KBM-7 (cell line): ENCODE measurements at places on chromosomes 12 and 14.

DNA sequence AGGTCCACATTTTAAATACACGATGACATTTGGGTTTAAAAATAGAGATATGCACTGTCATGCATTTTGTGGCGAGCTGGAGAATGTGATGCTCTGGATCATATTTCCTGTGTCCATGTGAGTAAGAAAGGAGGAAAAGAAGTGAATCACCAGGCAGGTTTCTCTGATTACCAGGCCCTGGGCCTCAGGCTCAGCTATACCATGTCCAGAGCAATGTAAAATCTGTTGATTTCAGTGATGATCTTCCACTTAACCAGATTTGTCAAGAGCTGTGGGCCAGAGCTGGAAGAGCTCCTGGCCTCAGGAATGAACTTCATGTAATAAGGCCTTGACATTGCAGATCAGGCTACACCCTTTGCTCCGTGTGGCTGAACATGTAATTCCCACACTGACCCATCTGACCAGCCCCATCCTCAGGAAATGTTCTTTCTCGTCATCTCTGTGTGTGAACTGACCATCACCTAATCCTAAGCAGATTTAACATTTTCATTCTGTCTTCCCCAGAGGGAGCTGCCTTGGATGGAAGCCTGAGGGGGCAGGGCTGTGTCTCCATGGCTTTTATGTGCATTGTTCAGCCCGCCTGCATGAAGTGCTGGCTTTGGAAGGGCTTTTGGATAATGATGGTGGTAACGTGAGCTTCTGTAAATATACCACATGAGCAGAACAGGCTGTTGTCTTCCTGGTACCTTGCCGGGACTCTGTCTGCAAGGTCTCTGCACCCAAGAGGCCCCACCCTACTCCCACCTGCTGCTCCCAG, 54.5 kb downstream of the CRACR2A start:
- no peak for DNase-seq

GRCh38 chr14:103343164-103343879, 9.3 kb downstream of the EIF5 start:
- no peak for DNase-seq

DNA sequence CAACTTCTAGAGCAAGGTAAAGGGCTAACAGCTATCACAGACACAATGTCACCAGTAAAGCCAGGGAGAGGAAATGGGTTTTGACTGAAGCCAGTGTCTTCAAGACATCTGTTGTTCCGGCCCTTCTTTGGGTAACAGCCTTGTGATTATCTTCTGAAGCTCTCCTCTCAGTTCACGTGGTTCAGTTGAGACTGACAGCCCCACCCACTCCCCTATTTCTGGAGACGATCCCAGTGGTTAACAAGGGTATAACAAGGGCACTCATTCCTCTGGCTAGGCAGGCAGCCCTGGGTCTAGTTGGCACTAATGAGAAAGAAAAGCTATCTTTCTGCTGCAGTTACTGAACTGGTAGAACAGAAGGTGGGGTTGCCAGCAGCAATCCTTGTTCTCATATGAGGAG, 6.9 kb downstream of the GNPTAB start:
- peak; percentile 90 for DNase-seq

- DNase-seq = no peak
These were observed 1.5 kb downstream of the BCL2L14 start for GRCh38 chr12:12072064-12072760.

DNA sequence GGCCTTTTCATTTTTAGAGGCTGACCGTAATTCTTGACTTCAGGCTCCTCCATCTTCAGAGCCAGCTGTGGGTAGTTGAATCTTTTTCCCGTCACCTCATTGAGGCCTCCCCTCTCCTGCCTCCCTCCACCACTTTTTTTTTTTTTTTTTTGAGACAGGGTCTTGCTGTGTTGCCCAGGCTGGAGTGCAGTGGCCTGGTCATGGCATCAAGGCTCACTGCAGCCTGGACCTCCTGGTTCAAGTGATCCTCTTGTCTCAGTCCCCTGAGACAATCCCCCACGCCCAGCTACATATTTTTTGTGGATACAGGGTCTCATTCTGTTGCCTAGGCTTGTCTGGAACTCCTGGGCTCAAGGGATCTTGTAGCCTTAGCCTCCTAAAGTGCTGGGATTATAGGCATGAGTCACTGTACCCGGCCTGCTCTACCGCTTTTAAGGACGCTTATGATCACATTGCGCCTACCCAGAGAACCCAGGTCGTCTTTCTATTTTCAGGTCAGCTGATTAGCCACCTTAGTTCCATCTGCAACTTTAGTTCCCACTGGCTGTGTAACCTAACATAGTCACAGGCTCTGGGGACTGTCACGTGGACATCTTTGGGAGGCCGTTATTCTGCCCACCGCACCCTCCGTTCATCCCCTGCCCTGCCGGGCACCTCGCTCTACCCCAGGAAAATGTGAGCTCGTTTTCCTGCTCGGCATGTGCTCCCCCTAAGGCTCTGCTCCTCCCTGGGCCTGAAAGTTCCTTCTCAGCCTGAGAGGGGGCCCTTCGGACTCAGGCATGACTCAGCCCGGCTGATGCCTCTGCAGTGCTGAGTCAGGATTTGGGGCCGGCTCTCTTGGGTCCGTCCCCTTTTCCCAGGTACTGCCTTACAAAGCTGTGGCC, 13.4 kb downstream of the TNFAIP2 start:
- DNase-seq = no peak

DNA sequence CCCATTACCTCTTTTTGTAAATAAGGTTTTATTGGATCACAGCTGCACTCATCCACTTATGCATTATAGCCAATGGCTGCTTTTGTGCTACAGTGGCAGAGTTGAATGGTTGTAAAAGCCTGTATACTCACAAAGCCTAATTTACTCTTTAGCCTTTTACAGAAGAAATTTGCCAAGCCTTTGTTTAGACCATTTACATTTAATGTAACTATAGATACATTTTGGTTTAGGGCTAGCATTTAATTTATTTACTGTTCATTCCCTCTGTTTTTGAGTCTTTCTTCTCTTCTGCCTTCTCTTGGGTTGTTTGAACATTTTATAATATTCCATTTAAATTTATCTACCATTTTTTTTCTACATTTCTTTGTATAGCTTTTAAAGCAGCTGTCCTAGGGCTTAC, 217.1 kb upstream of the AMIGO2 start:
- no peak for DNase-seq

DNA sequence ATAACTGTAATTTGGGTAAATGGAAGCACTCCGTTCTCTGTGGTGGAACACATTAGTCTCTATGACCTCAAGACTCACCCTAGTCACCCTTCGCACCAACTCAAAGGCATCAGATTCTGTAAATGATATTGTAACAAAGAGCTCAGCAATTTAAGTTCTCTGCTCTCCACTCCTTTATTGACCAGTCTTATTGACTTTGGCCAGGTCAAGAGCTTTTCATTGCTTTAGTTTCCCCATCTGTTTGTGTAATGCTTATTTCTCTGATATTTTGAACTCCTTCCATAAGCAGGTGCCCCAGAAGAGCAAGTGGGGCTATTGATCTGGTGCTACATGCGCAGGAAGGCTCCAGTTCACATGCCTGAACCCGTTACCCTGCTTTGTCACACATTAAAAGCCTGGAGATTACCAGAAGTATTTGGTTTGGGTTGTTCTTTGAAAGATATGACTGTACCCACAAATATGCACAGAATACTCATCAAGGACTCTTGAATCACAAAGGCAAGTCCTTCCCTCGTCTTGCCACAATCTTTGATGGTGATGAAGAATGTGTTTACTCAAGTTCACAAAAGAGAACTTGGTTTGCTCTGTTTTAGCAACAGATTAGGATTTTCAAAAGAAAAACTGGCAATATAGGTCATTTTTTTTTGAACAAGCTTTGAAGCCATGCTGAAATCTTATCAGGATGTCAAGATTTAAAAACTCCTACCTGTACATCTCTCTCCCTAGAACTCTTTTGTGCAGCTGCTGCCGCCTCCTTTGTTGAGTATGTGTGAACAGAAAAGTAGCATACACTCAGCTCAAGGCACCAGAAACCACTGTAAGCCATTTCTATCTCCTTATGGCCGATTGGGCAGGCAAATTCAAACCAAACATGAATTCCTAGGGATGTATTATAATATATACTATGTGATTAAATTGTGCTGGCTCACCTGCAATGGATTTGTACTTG, 193.9 kb downstream of the BCAT1 start:
- no peak for DNase-seq

DNA sequence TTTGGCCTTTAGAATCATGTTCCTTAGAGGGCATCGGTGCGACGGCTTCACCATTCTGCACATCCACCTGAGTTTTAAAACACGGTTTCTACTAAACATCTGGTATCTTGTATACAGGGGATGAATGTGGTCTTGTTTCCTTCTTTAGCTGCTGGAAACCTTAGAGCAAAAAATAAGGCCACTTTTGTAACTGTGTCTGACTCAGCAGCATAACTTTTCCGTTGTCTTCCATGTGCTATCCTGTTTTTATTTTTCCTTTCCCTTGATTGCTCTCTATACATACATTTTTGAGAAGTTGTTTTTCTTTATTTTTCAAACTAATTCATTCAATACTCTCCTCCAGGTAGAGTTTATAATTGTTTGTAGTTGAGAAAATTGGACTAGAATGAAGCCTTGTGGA, 108.8 kb upstream of the PCED1B start:
- DNase-seq = no peak

DNA sequence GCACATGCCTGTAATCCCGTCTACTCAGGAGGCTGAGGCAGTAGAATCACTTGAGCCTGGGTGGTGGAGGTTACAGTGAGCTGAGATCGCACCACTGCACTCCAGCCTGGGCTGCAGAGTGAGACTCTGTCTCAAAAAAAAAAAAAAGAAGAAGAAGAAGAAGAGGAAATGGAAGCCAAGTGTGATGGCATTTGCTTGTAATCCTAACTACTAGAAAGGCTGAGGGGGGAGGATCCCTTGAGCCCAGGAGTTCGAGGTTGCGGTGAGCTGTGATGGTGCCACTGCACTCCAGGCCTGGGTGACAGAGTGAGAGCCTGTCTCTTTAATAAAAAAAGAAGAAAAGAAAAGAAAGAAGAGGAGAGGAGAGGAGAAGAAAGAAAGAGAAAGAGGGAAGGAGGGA, 52.1 kb downstream of the LGMN start:
- peak; percentile 80 for DNase-seq

- no peak for DNase-seq
These were observed 89.3 kb upstream of the SLC38A4 start for GRCh38 chr12:46915082-46915481.

GRCh38 chr12:72272091-72272661, at the start of gene TRHDE:
TRHDE (plus strand) TSS chr12:72272370; CDS start chr12:72272644, 274 bp downstream.
- DNase-seq = no peak

- no peak for DNase-seq
These were observed 62.3 kb upstream of the PTCSC3 start for GRCh38 chr14:36238666-36239363.

DNA sequence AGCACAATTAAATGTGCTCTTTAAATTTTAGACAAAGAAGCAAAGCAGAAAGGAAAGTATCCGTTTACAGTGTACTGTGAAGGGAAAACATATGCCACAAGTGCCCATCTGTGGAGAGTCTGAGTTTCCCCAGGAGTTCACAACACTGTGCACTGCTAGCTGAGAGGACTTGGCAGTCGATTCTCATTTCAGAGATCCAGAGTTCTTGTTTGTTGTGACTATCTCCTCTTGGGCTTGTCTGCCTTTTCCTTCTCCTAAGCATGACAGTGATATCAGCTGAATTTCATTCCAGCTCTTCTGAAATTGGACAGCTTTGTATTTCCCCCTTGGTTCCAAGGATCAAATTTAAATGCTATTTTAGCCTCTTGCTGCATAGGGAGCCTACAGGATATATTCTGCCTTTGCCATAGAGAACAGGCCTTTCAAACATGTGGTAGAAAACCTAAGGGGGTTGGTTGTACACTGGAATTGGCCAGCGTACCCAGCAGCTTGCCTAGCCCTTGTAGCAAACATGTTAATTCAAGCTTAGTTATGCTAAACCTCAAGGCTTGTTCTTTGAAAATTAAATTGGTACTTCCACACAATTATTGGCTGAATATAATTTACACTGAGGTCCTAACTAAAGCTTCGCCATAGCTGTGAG, 259.2 kb upstream of the NOVA1 start:
- no peak for DNase-seq

- no peak for DNase-seq
These were observed 41.4 kb upstream of the NUDT4 start for GRCh38 chr12:93336291-93336741.

- no peak for DNase-seq
These were observed 8.4 kb downstream of the GPRC5A start for GRCh38 chr12:12899530-12900380.

DNA sequence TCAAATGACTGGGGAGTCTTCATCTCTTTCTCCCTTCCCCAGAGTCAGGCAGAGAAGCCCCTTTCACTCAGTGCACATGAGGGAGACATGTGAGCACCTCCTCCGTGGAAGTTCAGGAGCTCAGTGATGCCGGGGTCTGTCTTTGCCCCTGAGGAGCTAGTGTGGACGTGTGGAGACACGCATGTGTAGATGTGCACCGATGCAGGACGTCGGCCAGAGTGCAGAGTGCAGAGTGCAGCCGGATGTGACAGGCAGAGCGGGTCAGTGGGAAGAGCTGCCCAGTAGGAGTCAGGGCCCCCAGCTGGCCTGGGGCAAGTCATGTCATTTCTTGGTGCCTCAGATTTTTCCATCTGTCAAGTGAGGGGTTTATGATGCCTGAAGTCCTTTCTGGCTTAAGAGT, 20.7 kb downstream of the TSPAN9 start:
- no peak for DNase-seq

GRCh38 chr12:32821293-32821692, 65.6 kb upstream of the YARS2 start:
- no peak for DNase-seq

- no peak for DNase-seq
These were observed 115.2 kb downstream of the C12orf75 start for GRCh38 chr12:105445649-105446048.

DNA sequence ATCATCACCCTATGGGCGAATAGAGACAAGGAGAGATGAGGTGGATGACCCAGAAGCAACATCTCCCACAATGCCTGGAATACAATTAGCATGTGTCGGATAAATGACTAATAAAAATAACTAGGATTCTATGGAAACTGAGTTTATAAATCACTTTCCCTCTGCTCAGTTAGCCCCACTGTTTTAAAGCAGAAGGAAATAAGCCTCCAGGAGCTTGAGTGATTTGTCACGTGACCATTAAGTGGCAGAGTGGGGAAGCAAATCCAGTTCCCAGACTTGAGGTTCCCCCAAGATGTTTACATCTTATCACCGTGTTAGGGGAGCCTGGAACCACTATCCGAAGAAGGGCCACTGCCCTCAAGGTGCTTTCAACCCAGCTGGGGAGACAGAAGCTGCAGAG, 136.5 kb upstream of the CCND2 start:
- DNase-seq = no peak
